ENCODE measurements at places on chromosomes 1 and 21.

DNA sequence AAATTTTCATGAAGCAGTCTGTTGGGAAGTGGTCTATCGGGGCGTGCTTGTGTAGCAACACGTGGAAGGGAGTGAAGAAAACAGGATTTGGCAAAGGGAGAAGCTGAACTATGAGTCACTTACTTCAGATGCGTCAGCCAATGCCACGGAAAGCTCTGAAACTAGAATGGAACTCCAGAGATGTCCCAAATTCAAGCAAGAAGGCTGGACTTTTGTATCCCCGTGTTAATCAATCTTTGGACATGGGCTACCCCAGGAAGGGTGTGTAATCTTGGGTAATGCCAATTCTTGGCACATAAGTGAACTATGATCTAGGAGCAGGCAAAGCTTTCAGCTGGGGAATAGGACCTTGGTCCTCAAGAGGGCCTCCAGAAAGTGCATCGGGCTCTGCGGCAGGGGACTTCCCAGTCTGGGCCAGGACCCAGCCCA, 102.6 kb downstream of the ADSS2 start:
- no peak for DNase-seq

GRCh38 chr1:55472784-55473183, 257.6 kb upstream of the USP24 start:
- peak; percentile 65 for DNase-seq

DNA sequence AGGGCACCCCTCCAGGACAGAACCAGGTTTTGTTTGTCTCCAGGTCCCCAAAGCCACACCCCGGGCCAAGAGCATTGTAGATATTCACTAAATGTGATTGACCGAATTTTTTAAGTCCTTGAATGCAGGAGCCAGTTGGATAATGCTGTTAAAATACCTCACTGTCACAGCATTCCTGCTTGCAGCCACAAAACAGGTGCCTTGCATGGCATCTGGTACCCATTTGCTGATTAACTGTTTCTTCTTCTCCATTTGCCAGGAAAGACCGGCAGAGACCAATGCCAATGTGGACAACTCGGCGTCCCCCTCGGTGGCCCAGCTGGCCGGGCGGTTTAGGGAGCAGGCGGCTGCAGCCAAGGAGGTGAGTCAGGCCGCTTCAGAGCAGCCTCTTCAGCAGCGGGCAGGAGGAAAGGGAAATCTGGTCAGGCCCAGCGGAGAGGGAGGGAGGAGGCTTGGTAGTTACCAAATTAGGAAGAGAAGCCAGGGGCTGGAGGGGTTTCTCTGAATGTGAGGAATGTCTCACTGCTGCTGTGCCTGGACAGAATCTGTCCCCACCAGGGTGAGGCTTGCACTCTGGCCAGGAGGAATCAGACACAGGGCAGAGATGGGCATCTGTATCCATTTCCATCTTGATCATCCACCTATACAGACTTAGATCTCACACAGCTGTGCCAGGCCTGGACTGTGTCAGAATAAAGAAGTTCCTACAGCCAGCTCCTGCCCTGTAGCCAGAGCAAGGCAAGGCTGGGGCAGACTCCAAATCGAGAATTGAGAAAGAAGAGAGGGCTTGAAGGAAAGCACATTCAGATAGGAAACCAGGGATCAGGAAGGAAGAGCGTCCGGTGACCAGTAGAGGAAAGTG, 37.9 kb upstream of the MPZL1 start:
- peak; percentile 52 for DNase-seq

DNA sequence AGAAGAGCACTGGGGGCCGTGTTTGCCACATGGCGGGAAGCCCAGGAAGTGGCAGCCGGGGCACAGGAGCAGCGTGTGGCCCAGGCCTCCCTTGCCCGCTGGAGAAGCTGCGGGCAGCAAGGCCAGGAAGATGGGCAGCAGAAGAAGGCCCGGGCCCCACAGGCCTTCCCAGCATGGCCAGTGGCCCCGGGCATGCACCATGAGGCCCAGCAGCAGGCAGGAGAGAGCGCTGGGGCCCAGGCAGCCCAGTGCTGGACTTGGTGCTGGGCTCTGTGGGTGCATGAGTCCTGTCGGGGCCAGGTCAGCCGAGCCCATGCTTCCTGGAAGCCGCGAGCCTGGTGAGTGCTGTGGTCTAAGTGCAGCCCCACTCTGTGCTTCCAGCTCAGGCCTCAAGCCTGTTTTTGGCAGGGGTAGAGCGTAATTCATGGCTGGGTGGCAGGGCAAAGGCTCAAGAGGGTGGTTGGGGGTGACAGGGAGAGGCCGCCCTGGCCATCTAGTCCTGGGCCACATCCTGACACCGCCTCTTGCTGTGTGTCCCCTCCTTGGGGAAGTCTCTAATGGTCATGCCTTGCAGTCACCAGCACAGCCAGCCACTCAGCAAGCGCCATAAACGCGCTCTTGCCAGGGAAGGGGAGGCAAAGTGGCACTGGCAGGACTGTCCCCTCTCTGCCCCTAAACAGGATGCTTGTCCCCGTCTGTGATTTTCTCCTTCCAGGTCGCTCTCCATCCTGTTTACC, 21.3 kb downstream of the MTHFR start:
- DNase-seq = no peak

DNA sequence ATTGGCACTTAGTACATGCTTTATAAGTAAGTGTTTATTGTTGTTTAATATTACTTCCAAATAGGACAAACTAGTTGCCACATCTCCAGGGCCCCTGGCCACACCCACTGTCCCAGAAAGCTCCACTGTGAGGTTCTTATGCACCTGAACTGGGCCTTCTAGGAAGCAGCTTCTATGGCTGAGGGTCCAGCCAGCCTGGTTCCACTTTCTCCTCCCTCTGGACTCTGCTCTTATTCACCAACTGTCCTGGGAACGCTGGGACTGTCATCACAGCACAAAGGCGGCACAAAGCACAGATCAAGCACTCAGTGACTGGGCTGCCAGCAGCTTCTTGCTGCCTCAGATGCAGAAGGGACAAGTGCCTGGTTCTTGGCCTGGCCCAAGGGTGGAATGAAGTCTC, 29.6 kb upstream of the ZNF648 start:
- DNase-seq = no peak

- DNase-seq = peak; percentile 60
Measured at GRCh38 chr1:71196685-71197084, 115.8 kb upstream of the ZRANB2 start.

- no peak for DNase-seq
Measured at GRCh38 chr21:44486302-44486701, 31.0 kb downstream of the LRRC3 start.

DNA sequence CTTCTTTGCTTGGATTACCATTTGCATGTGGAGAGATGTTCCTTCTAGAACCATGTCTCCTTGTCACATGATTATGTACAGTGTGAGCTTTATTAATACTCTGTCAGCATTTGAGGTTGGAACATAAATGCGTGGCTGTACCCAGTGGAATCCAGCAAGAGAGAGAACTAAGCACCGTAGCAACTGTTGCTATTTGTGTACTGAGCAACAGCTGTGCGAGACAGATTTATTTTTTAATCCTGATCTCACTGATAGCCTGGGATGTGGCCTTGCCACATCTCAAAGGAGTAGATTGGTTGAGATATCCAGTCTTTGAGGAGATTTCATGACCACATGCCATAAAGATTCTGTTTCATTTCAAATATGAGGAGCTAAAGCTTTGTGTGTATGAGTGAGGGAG, 43.4 kb downstream of the KIF1B start:
- DNase-seq = no peak

DNA sequence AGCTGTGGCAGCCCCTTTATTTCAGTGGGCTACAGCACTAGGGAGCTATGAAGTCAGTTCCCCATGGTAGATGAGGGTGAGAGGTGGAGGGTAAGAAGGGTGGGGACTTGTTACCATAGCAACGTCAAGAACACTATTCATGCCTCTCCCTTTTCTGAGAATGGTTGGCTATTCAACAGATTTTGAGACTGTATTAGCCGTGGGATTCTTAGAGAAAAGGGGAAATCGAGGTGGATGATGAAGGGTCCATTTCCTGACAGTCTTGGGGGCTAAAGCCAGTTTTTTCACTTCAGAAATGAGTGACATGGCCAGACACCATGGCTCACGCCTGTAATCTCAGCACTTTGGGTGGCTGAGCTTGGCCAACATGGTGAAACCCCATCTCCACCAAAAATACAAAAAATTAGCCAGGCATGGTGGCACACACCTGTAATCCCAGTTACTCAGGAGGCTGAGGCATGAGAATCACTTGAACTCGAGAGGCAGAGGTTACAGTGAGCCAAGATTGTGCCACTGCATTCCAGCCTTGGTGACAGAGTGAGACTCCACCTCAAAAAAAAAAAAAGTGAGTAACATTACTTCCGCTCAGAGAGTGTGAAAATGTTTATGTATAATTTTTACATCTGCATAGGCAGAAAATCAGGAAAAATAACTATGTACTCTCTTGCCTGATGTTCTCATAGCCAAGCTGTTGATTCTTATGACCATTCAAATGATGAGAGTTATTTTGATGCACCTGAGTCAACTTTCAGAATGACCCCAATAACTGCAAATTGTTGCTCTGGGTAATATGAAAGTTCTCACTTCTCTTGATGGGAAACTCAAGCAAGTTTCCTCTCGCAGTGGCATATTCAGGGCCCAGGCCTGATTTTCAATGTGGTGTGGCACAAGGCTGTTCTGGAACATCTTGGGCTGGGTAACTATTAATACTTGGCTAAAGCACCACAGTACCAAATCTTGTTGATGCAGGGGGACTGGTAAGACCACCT, 23.2 kb upstream of the RGSL1 start:
- no peak for DNase-seq

- DNase-seq = no peak
Measured at GRCh38 chr1:156904187-156904959, 10.9 kb downstream of the PEAR1 start.

GRCh38 chr21:37337831-37338230, 28.7 kb upstream of the DYRK1A start:
- no peak for DNase-seq

GRCh38 chr1:7538033-7538432, 233.1 kb upstream of the VAMP3 start:
- DNase-seq = peak; percentile 22
